ENCODE measurements at places on chromosomes 16 and 17. TPM values are rescaled to one million over a fixed set of nuclear protein-coding genes. Genes with fewer than 3 reads are reported as not detected.
A peak's percentile ranks its signal among the peaks of the same experiment; 100 is the strongest.

DNA sequence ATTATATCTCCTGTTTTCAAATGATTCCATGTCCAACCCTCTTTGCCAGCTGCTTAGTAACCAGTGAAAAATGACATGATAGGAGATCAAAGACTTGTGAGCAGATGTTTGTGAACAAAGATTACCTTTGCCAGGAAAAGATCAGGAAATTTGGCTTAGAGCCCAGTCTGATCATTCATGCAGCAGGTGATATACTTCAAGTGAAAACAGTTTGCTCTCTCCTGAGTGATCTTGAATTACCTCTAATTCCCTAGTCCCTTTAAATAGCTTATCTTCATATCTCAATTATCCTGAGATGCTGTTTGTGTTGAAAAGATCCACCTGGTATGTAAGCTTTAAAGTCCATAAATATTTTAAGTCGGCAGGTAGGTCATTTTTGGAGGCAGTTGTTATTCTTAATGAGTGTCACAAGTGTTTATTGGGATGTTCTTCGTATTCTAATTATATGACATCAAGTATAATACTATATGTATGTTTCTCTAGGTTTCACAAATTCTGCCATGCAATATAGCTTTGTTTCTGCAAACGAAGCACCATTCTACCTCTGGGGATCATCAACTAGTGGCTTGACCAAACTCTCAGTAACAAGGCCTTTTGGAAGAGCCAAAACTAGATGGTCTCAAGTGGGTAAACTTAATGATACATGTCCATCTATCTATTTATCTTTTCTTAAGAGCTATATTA lies 13.2 kb upstream of the VPS35L start:
- DNase-seq = no peak

GRCh38 chr16:89313583-89313982 lies 96.1 kb downstream of the ZNF778 start:
- DNase-seq = no peak

KRT31 gene
- total RNA-seq = not detected

GRCh38 chr17:75684249-75684648 lies 17.1 kb downstream of the SAP30BP start:
- no peak for DNase-seq

MEFV gene
- total RNA-seq = 6.7 TPM

HEATR9 gene
- total RNA-seq = not detected

DNA sequence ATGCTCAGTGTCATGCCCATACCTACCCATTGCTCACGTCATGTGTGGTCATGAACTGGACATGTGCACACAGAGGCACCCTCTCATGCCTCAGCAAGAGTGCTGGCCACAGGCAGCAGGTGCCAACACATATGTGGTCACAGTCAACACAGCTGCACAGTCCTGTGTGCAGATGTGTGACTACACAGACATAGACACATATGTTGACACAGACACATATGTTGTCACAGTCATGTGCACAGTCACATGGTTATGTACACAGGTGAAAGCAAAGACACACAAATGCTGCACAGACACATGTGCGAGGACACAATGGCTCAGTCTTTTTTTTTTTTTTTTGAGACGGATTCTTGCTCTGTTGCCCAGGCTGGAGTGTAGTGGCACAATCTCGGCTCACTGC lies 11.3 kb downstream of the SLC4A1 start:
- DNase-seq = no peak

DNA sequence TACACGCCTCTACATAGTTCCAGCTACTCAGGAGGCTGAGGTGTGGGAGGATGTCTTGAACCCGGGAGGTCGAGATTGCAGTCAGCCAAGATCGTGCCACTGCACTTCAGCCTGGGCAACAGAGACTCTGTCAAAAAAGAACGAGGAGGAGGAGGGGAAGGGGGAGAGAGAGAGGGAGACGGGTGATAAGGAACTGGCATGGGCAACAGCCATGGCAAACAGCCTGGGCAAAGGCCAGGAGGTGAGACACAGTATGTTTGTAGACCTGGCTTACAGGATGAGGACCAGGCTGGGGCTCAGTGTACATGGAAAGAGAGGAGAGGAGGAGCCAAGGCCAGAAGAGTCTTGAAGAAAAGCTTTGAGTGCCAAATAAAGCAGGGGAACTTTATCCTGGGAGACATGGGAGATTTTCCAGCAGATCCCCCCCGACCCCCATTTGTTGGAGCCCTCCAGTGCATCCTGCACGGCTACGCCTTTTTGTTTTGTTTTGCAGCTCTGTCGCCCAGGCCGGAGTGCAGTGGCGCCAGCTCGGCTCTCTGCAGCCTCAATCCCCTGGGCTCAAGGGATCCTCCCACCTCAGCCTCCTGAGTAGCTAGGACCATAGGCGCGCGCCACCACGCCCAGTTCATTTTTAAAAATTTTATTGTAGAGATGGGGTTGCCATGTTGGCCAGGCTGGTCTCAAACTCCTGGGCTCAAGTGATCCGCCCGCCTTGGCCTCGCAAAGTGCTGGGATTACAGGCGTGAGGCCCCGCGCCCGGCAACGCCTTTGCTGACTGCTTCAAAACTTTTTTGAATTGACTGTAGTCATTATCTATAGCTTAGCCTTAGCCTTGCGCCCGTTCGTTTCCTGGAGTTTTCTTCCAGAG lies 1.3 kb upstream of the ALKBH5 start:
- peak; percentile 58 for DNase-seq

RTN4RL1 gene
- not detected for total RNA-seq

- DNase-seq = peak; percentile 26
These were observed 71.0 kb downstream of the RBBP6 start for GRCh38 chr16:24610416-24610755.

DNA sequence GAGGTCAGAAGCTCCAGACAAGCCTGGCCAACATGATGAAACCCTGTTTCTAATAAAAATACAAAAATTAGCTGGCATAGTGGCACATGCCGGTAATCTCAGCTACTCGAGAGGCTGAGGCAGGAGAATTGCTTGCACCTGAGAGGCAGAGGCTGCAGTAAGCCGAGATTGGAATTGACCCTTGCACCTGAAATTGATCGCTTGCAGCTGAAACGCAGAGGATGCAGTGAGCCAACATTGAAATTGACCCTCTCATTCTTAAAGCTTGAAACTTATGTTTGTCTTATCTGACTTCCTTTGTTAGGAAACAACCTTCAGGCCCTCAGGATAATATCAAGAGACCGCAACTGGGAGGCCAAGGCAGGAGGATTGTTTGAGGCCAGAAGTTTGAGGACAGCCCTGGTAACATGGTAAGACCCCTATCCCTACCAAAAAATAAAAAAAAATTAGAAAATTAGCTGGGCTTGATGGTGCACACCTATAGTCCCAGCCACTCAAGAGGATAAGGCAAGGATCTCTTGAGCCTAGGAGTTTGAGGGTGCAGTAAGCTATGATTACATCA lies 376.6 kb upstream of the XYLT1 start:
- no peak for DNase-seq

NUP85 gene
- 33.5 TPM for total RNA-seq

GRCh38 chr17:54983260-54983659 lies 14.7 kb downstream of the STXBP4 start:
- no peak for DNase-seq

GRCh38 chr16:53092284-53092683 lies 37.5 kb downstream of the CHD9 start:
- no peak for DNase-seq

ELMO3 gene
- total RNA-seq = not detected

DNA sequence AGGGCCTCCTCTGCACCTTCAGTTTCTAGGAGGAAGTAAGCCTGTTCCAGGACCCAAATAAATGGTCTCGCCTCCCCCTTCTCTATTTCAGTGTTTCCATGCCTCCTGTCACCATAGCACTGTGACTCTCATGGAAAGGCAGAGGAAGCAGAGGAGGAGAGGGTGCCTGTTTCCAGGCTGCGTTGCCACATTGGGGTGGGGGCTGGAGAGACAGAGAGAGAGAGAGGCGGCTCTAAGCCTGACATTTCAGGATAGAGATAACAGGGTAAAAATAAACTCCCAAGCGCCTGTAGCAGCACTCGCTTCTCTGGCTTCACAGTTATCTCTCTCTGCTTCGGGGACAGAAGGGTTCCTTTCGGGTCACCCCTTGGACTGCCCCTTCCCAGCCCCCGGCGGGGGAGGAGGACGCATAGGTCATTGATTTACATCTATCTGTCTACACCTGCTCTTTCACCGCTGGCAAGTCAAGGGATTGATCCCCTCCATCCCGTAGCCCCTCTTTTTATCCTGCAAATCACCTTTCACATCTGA lies 71.2 kb upstream of the MRTFB start:
- DNase-seq = peak; percentile 62

DNA sequence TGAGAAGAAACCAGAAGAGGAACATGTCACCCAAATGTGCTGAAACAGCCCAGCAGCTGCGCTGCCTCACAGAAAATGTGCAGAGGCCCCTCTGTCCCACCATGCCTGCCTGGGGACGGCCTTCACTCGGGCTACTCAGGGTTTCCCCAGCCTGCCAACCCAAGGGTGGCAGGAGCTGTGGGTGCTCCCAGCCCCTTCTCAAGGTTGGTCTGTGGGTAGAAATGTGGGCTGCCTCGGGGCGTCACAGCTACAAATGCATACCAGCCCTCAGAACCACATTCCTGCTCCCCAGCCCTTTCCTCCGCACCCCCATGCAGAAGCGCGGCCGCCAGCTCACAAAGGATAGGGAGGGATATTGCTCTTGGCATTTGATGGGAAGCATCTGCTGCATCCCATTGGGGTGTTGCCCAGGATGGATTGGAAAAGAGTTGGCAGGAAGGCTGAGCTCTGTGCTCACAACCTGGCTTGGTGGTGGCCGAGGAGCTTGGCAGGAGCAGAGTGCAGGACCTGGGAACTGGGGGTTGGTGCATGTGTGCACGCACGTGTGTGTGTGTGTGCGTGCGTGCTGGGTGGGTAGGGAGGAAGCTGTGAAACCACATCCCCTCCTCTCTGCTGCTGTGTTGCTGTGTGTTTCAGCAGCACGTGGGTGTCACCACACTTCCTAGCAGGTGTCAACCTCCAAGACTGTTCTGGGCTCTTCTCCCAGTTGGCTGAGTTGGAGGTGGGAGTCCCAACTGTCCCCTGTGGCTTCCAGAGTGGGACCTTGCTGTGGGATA lies 304.4 kb downstream of the SEC14L1 start:
- DNase-seq = peak; percentile 88

GRCh38 chr16:56510544-56510943 lies 9.3 kb downstream of the BBS2 start:
- DNase-seq = no peak

- no peak for DNase-seq
These were observed 4.2 kb downstream of the SNN start for GRCh38 chr16:11672206-11673090.

- no peak for DNase-seq
These were observed 552.7 kb upstream of the PSMD7 start for GRCh38 chr16:73743665-73744496.

GRCh38 chr16:54633943-54634362 lies 296.7 kb upstream of the IRX5 start:
- peak; percentile 24 for DNase-seq

GRCh38 chr16:11580451-11581086 lies 6.2 kb downstream of the LITAF start:
- no peak for DNase-seq

DNA sequence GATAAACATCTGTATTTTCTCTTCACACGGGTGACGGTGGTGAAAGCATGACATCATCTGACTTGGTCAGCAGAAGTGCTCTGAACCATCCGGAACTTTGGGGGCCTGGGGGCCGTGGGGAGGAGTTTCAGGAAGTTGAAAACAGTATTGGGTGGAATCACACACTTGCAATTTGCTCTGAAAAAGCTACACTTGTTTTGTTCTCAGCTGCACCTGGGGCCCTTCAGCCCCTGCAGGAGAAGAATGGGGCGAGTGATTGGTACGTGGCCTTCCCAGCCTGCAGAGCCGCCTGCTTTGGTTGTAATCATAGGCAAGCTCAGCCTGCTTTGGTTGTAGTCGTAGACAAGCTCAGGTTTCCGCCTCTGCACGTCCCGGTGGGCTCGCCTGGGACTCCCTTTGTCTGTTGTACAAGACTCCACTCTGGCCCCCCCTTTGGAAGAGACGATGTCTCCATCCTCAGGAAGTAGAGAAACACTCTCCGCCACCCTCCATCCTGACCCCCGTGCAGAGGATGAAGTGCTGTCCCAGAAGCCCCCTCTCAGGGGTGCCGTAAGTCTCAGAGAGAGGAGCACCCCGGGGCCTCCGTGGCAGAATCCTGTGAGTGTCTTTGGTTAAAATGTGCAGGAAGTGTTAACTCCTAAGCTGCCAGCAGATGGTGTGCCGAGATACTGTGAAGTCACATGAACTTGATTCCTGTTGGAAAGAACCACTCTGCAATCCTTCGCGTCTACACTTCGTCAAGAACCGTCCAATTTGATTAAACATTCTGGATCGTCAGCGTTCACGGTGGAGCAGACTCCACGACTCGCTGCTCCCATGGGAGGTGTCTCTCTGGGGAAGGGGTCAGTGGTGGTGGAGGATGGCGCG lies 5.4 kb downstream of the BANP start:
- DNase-seq = peak; percentile 88
